ENCODE measurements at places on chromosomes 2 and 18. TPM values are rescaled to one million over a fixed set of nuclear protein-coding genes. Genes with fewer than 3 reads are reported as not detected.

The SULT6B1 gene
- total RNA-seq, result not detected

The FOXI3 gene
- total RNA-seq, result not detected

The ERICH2 gene
- 1.7 TPM for total RNA-seq

The IL36RN gene
- 2.0 TPM for total RNA-seq

The PAIP2B gene
- 3.1 TPM for total RNA-seq

The AQP4 gene
- total RNA-seq, result 0.14 TPM

The GALNT13 gene
- 1.0 TPM for total RNA-seq

The GBX2 gene
- total RNA-seq, result not detected

The MYO7B gene
- total RNA-seq, result not detected

The EPB41L3 gene
- total RNA-seq, result 0.68 TPM

The DUSP19 gene
- total RNA-seq, result 1.1 TPM

The ATP6V1B1 gene
- 0.21 TPM for total RNA-seq

Measured in nasal cavity respiratory epithelium epithelial cell of viscerocranial mucosa (primary cell).